Right lung (tissue), 10 donors: ENCODE measurements at places on chromosomes 1 and 21. TPM values are rescaled to one million over a fixed set of nuclear protein-coding genes. Genes with fewer than 3 reads are reported as not detected.

The LRRC53 gene
- polyA plus RNA-seq: not detected

The SH2D2A gene
- polyA plus RNA-seq: 0.60 TPM

The KCNA3 gene
- polyA plus RNA-seq: 1.5 TPM

The OVAAL gene
- not detected for polyA plus RNA-seq

The PLEKHN1 gene
- polyA plus RNA-seq: 0.63 TPM

The LCK gene
- polyA plus RNA-seq: 1.8 TPM

The AADACL4 gene
- 0.09 TPM for polyA plus RNA-seq

The GPX7 gene
- 104 TPM for polyA plus RNA-seq

The PIGR gene
- polyA plus RNA-seq: 0.26 TPM

The CTTNBP2NL gene
- polyA plus RNA-seq: 37.2 TPM

The APH1A gene
- polyA plus RNA-seq: 182 TPM

The RASSF5 gene
- 12.3 TPM for polyA plus RNA-seq

The TIMM17A gene
- polyA plus RNA-seq: 51.1 TPM

The SRGAP2C gene
- polyA plus RNA-seq: 12.6 TPM

The INSRR gene
- 0.05 TPM for polyA plus RNA-seq

DNA sequence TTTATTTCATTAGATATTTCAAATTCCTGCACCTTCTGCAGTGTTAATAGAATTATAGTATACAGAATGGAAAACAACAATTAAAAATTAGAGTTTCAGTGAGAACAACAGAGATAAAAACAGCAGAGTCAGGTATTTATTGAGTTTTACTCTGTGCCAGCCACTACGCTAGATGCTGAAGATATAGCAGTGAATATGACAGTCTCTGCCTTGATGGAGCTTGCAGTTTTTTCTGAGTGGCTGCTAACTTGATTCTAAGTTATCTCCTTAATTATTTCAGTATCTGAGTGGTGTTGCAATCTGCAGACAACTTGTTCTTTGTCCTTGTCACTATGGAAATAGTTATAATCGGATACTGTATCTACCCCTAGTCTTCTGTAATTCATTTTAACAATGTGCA, 384.3 kb upstream of the ZRANB2 start:
- no peak for DNase-seq

- DNase-seq: no peak
Measured at GRCh38 chr1:25732821-25733220, 67.2 kb upstream of the SELENON start.

- no peak for DNase-seq
Measured at GRCh38 chr1:209323743-209324142, 259.8 kb upstream of the CAMK1G start.

- no peak for DNase-seq
Measured at GRCh38 chr1:19655718-19656080, 9.0 kb upstream of the HTR6 start.

- DNase-seq: no peak
Measured at GRCh38 chr1:167130829-167131510, 37.1 kb downstream of the STYXL2 start.

- DNase-seq: no peak
Measured at GRCh38 chr1:10185759-10186158, 24.6 kb upstream of the KIF1B start.

GRCh38 chr1:27635396-27636142, 584 bp upstream of the FGR start:
- DNase-seq: no peak

GRCh38 chr1:92945748-92946270, 15.5 kb downstream of the DIPK1A start:
- no peak for DNase-seq

GRCh38 chr1:206682111-206682510, 2.6 kb upstream of the MAPKAPK2 start:
- DNase-seq: no peak

GRCh38 chr21:36487641-36488307, 7.9 kb upstream of the CLDN14 start:
- DNase-seq: no peak

GRCh38 chr1:187034501-187034900, 205.8 kb downstream of the PLA2G4A start:
- DNase-seq: no peak

DNA sequence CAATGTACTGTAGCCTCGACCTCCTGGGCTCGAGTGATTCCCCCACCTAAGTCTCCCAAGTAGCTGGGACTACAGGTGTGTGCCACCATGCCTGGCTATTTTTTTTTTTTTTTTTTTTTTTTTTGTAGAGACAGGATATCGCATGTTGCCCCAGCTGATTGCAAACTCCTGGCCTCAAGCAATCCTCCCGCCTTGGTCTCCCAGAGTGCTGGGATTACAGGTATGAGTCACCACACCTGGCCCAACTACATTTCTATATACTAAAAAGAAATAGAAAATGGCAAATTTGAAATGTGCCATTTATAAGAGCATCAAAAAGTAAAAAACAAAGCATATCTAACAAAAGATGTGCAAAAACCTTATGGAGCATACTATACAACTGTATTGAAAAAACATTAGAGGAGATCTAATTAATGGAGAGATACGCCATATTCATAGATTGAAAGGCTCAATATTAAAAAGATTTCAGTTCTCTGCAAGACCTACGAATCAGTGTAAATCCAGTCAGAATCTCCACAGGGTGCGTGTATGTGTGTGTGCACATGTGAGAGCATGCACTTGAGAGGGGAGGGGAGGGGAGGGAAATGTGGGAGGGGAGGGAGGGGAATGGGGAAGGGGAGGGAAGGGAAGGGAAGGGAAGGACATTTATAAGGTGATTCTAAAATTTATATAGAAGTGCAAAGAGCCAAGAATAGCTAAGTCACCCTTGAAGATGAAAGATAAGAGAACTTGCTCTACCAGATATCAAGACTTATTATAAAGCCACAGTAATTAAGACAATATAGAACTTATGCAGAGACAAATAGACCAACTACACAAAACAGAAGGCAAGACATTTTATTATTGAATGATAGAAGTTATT, 15.5 kb upstream of the PADI4 start:
- DNase-seq: no peak

DNA sequence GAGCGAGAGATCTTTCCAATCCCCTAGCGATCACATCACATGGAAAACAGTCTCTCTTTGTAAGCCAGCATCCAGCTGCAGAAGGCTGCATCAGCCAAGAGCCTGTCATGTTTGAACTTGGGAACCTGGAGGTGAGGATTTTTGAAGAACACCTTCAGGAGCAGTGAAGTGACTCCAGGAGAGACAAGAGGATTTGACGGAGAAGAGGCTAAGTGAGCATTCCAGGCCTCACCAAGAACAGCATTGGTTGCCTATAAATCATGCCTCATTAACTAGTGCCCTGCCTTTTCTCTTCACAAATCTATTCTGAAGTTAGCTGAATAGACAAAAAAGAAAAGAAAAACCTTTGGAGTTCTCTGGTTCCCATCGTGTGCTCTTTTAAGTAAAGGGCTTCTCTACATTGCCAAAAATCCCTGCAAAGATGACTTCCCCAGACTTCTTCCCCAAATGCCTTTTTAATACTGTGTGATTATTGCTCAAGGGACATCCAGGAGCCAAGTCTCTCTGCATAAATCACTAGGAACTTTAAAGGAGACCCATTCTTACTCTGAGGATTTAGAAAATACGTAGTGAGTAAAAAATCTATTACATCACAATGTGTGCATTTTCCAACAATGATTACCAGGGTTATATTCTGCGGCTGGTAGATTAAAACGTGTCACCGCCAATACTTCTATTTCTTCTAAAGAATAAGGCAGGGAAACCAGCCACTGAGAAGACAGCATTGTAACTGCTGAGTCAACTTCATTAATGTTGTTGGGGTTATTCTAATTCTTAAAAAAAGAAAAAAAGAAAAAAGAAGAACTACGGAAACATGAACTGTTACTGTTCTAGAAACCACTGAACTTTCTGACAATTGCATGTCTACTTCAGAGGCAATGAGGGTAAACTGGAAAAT, 95.2 kb downstream of the KIF14 start:
- DNase-seq: peak; percentile 82

- no peak for DNase-seq
Measured at GRCh38 chr1:2068951-2069350, 18.7 kb downstream of the PRKCZ start.

DNA sequence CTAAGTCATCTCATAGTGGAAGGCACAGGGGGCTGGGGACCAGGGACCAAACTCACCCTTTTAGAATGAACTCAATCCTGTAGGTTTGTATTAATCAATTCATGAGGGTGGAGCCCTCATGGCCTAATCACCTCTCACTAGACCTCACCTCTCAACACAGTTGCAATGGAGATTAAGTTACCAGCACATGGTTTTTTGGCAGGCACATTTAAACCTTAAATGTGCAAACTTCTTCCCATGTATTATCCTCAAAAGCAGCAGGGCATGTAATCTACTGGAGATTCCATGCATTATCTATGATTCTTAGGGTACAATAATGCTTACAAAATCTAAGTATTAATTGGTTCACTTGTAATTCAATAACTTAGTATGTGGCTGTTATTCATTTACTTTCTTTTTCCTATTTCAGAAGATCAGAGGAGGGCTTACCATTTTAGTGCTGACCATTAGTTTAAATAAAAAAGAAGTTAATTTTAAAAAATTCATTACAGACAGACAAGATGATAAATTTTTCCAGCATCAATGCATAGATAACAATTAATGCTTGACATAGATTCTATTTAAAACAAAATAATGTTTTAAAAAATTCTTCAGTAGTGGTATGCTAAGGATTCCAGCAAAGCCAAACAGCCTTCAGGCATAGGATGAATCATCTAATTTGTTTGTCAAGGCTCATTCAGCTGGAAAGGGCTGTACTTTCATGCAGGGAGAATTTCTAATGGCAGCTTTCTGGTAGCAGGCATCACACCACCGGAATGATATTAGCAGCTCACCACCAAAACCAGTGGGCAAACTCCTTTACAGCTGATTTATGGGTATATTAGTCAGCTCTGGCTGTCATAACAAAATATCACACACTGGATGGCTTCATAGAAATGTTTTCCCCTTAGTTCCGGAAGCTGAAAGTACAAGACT, 124.6 kb upstream of the ZNF648 start:
- no peak for DNase-seq

GRCh38 chr1:46806196-46807020, 7.6 kb downstream of the CYP4B1 start:
- peak; percentile 33 for DNase-seq

DNA sequence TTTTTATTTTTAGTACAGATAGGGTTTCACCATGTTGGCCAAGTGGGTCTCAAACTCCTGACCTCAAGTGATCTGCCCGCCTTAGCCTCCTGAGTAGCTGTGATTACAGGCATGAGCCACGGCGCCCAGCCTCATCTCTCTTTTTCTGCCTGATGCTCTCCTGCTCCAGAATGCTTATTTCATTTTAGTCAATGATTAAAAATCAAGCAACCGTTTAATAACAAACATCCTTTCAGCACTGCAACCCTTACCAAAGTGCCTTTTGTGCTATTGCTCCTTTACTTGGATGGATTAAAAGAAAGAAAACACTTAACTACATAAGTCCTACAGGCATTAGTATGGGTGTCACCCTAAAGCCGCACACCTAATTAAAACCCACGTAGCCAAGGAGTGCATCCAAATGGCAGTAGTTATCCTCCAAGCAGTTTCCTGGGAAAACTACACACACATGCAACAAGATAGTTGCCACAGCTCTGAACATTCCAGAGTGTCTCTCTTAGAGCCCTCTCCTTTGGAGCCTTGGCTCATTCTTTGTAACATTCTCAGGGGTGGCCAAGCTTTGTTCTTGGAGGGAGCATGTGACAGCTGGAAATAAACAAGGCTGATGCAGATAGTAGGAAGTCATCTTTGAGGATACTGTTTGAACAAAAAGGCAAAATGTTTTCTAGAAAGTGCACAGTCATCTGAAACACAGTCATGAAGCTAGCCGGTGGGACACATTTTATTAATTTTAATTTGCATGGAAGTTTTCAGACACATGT, 51.2 kb downstream of the KCNJ15 start:
- DNase-seq: no peak

DNA sequence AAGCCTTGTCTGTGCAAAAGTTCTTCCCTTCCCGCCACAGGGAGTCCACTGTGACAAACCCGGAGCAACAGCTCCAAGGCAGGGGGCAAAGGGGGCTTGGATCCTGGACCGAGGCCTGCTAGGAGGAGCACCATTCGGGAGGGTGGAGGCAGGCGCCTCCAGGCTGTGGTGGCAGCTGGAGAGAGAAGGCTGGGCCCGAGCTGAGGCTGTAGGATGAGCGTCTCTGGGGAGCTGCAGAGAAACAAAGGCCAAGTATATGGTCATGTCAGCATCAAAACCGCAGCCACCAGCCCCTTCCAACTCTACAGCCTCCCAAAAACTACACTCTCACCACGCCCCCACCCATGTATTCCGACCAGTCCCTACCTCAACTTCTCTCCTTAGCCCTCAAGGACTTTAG, 579 bp downstream of the SH3BP5L start:
- DNase-seq: no peak

GRCh38 chr1:212074313-212074712, 38.8 kb downstream of the DTL start:
- DNase-seq: no peak

DNA sequence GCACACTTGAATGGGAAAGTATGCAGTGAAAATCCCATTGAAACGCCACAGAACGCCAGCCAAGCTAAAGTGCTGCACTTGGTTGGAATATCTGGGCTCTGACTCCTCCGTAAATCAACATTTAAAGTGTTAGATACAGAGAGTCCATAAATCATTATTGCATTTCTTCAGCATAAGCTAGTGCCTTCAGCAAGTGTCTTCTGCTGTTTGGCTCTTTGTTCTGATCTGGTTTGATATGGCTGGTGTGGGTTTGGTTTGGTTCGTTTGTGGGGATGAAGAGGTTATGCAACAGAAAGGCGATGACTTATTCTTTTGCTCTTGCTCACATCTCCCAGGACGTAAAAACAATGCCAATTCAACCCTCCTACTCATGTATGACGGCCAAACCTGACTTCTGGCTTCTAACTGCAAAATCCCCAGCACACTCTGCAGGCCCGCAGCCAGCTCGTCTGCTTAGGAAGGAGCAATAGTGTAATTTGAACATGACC, 121.8 kb upstream of the ERG start:
- no peak for DNase-seq

DNA sequence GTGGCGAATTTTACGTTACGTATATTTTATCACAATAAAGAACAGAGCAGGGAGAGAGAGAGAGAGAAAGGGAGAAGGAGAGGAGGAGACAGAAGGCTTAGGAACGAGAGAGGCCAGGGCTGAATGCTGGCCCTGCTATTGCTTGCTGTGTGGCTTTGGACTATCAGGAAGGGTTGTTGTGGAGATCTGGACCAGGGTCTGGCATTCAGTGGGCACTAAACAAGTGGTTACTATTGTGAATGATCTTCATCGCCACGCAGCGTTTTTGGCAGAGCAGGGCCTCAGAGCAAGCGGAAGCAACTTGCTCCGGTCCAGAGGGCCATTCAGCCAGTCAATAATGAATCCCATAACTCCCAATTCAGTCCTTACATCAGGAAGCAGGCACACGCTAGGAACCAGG, 26.4 kb downstream of the PIK3C2B start:
- DNase-seq: no peak

DNA sequence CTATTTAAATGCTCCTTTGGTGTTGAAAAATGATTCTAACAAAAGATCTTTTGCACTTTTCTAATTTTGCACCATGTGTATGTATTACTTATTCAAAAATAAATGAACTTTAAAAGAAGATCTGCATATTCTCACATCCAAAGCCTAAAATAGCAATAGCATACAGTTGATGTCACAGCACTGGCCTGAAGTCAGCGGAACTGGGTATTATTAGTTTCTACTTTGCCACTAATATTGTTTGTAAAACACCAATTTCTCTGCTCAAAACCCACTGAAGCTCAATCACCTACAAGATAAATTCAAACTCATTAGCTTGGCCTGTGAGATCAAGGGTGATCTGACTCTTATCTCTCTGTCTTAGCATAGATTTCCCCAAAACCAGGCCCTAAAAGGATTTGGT, 34.5 kb upstream of the BCAR3 start:
- no peak for DNase-seq

GRCh38 chr1:50710099-50710498, 250.0 kb downstream of the FAF1 start:
- DNase-seq: peak; percentile 7
